ENCODE measurements at places on chromosomes 12 and 14.

- DNase-seq, result no peak
Observed at GRCh38 chr14:35643513-35643912, 109.5 kb downstream of the INSM2 start.

GRCh38 chr12:128509170-128509569 lies 242.2 kb downstream of the TMEM132C start:
- no peak for DNase-seq

GRCh38 chr14:24851406-24851805 lies 198.5 kb downstream of the STXBP6 start:
- DNase-seq, result no peak

- no peak for DNase-seq
Observed at GRCh38 chr14:71527838-71528237, 404.4 kb upstream of the RGS6 start.

DNA sequence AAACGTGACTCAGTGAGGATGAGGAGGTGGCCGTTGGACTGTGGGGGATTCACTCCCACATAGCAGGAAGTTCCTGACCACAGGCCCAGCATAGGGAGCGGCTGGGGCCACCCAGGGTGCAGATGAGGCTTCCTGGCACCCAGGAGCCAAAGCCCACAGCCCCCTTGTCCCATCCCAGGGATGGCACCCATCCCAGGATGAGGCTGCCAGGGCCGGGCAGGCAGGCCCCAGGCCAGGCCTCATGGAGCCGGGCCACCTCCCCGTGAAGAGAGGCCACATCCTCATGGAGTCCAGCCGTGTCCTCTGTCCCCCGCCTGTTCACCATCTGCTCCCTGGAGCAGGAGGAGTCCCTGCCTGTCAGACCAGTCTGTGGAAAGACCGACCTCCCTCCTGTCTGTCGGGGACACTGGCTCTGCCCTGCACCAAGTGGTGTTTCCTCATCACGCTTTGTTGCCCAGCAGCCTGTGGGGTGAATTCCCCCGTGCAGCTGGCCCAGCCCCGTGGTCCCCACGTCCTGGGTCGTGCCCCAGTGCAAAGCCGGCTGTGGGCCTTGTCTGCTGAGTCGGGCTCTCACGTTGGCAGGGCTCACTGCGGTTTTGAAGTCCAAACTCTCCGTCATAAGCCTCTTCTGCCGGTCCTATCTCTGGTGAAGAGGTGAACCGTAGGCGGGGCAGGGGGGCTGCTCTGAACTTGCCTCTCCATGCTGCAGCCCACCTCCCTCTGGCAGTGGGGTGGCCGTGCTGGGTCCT lies 24.5 kb downstream of the MMP17 start:
- DNase-seq, result no peak

DNA sequence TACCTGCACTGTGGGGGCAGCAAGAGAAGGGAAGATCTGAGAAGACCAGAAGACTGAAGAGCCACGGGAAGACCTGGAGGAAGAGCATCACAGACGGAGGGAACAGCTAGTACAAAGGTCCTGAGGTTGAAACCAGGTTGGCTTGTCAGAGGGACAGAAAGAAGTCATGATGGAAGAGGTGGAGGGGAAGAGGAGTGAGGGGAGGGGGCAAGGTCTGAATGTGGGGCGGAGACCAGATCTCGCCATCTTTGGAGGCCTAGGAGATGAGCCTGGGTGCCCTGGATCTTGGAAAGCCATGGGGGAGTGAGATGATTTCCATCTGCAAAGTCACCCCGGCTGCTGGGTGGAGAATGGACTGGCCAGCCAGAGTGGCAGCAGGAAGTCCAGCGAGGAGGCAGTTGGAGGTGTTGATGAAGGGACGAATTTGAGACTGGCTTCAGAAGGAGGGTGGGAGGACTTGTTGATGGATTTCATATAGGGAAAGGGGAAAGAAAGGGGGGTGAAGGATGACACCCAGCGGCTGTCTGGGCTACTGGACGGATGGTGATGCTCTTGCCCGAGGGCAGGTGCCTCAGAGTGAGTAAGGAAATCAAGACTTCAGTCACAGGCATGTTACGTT lies 14.6 kb upstream of the UBC start:
- DNase-seq, result no peak

- DNase-seq, result no peak
Observed at GRCh38 chr14:102601378-102601925, 9.0 kb downstream of the RCOR1 start.

GRCh38 chr12:59867689-59868088 lies 271.9 kb downstream of the SLC16A7 start:
- DNase-seq, result no peak

DNA sequence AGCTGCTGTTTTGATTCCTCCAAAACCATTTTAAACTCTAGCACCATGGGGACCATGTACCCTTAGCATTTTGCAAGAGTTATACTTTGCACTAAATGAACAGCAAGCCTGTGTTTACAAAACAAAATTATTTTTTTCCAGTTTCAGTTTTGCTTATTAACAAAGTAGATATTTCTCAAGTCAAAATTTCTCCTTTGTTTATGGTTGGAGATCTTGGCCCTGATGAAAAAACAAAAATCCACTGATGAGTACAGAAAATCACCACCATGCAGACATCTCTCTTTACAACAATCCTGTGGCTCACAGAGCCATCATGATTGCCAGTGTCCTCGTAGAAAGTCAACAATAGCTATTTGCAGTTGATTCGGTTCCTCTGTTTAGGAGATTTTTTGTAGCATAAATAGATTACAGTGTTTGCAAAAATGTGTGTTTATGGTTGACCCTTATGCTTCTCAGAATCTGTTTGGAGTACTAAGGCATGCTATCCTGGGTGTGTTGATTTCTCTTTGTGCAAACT lies 201.1 kb upstream of the NUDT4 start:
- DNase-seq, result no peak

- DNase-seq, result no peak
Observed at GRCh38 chr12:22406627-22407026, 72.1 kb upstream of the ST8SIA1 start.

- DNase-seq, result no peak
Observed at GRCh38 chr14:55125403-55125802, 3.6 kb upstream of the LGALS3 start.

DNA sequence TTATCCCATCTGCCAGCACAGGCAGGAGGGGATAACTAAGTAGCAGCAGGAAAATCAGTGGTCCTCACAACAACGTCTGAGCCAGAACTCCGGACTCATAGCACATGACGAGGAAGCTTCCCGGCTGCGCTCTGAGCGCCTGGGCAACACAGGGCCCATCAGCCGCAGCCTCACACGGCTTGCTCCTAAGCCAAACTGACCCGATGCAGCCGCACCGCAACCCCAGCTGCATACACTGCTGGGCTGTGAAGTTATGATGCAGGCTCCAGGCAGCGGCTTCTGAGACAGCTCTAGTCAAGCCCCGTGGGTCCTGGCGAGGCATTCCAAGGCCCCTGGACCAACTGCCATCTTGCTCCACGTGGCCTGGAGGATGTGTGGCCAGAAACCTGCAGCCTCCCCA lies 28.1 kb downstream of the ZFYVE21 start:
- no peak for DNase-seq

DNA sequence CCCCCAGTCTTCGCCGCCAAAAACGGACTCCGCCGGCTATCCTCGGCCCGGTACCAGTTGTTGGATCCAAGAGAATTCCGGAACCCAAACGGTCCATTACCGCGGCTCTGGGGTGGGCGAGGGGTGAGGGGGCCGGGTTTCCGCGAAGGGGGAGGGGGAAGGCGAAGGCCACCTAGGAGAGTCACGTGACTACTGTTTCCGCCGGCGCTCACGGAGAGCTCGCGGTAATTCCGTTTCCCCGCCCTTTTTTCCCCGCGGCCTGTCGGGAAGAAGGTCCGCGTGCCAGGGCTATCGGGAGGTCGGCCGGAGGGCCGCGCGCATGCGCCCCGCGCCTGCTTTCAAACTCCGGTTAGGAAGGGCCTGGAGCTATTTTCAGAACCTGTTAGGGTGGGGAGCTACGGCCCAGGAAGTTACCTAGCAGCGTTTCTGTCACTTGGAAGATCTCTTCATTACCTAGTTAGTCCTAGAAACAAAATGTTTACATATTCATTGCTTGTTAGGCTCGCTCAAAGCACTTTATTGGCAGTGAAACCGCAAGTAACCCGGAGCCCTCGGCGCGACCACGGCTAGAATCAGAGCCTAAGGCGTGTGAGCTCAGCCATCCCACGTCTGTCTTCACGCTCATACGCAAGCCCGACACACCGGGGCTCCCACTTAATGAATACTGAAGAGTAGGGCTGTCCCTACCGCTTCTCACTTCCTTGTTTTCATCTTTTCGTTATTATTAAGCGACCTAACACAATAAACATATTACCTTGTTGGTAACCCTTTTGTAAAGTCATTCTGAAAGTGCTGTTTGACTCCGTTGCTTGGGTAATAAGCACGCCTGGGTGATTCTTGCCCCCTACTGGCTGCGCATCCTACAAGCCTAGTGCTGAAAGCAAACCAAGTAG lies 624 bp upstream of the SBNO1 start:
- peak; percentile 96 for DNase-seq

DNA sequence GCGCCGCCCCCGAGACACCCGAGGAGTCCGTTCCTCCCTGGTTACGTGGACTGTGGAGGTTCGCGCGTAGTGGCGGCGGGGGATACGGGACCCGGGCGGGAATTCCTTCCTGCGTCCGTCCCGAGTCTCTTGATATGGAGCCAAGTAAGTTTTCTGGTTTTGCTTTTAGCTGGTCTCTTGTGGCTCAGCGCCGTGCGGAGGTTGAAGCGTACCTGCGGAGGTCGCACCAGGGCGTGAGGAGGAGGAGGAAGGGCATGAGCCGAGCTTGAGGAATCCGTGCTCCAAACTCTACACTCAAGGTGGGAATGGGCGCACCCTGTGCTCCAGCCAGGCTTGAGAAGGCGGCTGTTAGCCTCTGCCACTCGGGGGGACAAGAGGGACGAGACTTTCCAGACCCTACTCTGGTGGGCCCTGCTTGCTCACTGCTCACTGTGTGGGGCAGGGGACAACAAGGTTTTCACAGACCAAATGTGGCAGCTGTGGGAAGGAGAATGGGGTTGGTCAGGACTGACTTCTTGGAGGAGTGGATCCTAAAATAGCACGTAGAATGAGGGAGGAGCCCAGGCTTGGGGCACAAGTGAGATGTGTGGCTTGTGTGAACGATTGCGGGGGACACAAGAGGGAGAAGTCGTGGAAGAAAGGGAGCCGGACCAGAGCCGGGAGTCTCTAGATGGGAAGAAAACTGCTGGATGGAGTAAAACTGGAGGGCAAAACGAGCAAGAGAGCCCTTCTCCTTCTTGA lies 577 bp downstream of the ATG101 start:
- DNase-seq, result no peak

- no peak for DNase-seq
Observed at GRCh38 chr14:103277931-103278330, 56.1 kb upstream of the EIF5 start.

- no peak for DNase-seq
Observed at GRCh38 chr14:77130386-77130785, 11.2 kb downstream of the ZDHHC22 start.

DNA sequence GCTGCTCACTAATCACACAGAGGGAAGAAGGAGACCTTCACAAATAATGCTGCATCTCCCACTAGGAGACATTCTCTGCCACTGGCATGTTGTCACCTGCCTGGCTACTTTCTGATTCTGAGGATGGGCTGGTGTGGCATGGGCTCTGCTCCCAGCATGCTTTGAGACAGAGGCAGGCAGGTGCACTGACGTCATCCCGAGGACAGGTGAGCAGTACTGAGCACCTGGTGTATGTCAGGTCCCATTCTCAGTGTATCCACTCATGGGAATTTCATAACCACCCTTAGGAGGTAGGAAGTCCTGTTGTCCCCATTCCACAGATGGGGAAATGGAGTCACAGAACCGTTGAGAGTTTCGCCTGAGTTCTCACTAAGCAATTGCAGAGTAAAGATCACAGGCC lies 597.9 kb downstream of the VRK1 start:
- DNase-seq, result no peak

GRCh38 chr14:67787673-67788072 lies 28.7 kb downstream of the ZFYVE26 start:
- no peak for DNase-seq

- DNase-seq, result no peak
Observed at GRCh38 chr12:76786986-76787385, 23.1 kb downstream of the ZDHHC17 start.

- DNase-seq, result no peak
Observed at GRCh38 chr12:558580-558979, 98.8 kb downstream of the B4GALNT3 start.

GRCh38 chr14:104687601-104688504 lies 1.6 kb upstream of the INF2 start:
- no peak for DNase-seq

DNA sequence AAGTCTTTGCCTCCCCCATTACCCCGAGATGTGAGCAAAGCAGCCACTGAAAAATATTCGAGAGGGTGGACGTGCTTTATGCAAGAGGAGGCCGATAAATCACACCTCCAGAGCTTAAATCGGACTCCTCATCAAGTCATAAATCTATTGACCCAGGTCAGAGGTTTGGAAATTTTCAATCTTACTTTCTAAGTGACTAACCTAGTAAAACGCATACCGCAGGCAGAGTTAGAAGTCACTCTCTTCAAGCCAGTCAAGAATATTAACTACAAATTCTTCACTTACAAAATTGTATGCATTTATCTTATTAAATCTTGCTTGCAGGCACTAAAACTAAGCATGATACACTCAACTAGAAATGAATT lies 34.9 kb downstream of the GPHB5 start:
- no peak for DNase-seq

GRCh38 chr12:18340786-18341185 lies 79.5 kb downstream of the PIK3C2G start:
- DNase-seq, result no peak

- DNase-seq, result no peak
Observed at GRCh38 chr12:87074781-87075180, 818.6 kb upstream of the MGAT4C start.

DNA sequence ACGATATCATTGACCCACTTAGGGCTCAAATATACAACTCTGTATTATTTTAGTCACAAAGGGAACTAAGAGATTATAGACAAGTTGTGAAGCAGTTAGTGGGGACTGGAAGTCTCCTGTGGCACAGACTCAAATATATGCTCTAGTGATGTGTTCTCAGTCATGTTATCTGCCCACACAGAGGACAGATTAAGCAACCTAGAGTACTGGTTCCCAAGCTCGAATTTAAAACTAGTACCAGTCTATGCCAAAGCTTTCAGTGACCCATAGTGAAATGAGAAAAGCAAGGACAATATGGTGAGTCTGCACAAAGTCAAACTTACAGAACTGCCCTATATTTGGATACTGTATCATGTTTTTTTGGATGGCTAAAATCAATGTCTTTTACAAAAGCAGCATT lies 389.3 kb downstream of the DIO2 start:
- DNase-seq, result no peak

DNA sequence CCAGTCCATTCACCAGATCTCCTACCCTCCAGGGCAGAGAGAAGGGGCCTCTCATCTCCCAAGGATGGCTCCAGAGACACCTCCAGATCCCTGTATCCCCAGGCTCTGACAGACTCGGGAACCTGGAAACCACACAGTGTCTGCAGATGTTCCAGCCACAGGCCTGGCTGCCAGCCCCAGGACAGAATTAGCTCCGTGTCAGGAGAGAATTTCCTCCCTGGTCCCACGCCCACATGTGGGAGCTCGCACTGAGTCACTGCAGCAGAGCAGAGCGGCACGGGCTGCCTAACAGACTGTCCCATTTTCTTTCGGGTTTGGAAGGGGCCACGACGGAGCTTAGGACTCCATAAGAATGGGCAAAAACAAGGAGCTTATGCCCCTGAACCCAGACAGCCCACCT lies 33.6 kb downstream of the CMKLR1 start:
- no peak for DNase-seq

- DNase-seq, result no peak
Observed at GRCh38 chr12:105167346-105167745, 59.8 kb downstream of the WASHC4 start.
